Right renal cortex interstitium (tissue), 3 donors: ENCODE measurements at places on chromosomes 6 and 20.

DNA sequence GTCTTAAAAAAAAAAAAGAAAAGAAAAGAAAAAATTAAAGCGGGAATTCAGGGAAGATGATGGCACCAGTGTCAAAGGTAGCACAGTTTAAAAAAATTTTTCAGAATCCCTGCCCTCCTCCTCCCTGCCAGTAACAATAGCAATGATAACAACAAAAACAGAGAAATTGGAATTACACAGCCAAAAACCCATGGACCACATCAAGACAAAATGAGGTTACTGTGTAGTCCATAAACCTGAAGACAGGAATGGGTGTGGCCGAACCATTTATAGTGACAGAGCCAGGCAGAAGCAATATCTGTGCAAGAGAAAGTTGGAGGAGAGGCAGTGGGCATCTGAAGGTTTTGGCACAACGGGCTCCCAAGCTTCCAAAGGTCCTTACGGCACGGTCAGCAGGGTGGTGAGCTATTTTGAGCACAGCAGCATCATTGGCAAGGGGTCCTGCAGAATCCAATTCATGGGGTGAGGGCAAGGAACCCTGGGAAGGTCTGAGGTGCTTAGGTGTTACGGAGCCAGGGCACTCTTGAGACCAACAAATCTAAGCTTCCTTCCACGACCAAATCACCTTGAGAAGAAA is 202.3 kb downstream of the GMPR start:
- no peak for DNase-seq

DNA sequence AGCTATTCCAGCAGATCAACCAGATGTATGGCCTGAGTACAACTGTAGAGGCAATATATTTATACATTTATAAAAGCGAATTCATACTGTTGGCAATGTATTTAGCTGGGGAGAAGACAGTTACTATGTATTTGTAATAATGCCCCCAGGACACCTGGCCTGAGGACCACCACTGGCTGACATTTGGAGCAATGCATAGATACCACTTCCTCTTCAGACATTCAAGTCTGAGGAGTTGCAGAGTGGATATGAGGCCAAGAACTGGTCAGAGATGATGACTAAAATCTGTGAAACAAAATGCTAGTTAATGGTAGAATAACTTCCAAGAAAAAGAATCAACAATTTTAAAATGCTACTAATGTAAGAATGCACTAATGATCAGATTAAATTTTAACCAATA is 462.3 kb downstream of the CDC5L start:
- no peak for DNase-seq

DNA sequence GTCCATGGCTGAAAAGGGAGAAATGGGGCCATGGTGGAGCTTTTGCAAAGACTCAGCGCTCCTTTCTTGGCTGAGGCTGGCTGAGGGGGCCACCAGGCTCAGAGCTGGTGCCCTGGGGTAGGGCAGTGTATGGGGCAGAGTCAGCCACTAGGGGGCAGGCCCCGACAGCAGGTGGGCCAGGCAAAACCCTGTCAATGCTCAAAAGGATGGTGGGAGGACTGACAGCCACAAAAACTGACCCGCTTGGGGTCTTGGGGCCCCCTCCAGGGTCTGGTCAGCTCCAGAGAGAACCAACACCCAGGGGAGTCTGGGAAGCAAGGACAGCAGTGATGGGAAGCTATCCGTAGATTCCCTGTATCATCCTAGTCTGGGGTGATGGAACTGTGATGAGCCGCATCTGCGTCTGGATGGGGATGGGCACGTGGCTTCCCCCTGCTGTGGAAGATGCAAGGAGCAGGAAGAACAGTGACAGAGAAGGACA is 306.9 kb downstream of the DHX35 start:
- DNase-seq = no peak

DNA sequence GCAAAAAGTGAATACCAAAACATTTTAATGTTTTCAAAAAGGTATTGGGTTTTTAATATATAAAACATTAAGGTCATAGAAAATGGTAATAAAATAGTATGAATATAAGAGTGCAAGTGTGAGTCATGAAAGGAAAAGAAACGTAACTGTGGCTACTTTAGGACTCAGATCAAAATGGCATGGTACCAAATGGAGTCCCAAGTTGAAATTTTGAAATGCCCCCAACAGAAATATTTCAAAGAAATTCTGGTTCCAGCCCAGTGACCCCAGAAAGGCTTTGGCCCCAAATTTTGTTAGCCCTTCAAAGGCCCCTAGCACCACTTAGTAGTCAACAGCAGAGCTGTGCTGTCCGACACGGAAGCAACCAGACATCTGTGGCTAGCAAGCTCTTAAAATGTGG is 6.0 kb downstream of the COL12A1 start:
- DNase-seq = no peak

- DNase-seq = no peak
These were observed 220.7 kb upstream of the CITED2 start for GRCh38 chr6:139595183-139595582.

DNA sequence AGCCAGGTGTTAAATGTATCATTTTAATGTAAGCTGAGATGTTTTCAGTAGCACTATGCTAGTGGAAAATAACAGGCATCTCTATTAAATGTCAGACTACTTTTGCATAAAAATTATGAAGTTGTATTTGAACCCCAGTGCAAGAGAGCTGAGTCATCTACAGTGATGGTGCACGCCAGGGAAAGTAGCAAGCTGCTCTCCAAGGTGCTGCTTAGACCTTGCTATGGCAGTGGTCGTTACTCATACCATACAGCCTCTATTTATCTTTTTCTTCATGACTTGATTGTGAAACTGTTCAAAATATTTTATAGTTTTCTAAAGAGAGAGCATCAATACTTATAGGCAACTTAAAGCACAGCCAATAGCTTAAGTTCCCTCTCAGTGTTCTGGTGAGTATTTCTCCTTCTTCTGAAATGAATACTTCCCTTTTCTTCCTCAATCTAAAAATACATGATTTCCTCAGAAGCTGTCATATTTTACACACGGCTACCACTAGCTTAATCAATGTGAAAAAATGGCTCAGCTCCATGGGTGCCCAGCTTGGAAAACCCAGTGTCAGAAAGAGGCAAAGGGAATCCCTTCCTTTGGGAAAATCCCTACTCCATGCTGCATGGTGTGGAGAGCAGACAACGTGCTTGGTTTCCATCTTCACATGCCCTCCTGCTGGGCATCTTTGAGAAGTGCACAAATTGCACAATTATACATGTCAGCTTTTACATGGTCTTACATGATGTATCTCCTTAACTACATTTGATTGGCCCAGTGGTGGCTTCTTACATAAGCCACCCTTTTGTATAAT is 105.6 kb downstream of the ELOVL4 start:
- DNase-seq = no peak

GRCh38 chr6:111768431-111768770 is 104.9 kb downstream of the FYN start:
- no peak for DNase-seq

DNA sequence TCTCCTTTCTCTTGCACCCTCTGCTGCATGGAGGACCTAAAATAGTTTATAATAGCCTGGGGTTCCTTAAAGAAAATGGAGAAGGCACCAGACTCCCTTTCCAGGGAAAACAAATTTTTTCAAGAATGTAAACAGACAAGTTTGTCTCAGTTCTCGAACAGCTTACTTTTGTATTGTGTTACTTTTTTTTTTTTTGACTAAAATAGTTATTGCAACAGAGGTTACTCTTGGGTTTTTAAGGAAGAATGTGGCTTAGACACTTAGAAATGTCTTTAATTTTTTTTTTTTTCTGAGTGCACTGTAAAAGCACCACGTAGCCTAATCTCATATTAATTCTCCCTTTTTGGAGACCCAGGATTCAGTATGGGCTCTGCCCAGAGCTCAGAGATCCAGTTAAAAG is 148.7 kb upstream of the CARMIL1 start:
- no peak for DNase-seq

DNA sequence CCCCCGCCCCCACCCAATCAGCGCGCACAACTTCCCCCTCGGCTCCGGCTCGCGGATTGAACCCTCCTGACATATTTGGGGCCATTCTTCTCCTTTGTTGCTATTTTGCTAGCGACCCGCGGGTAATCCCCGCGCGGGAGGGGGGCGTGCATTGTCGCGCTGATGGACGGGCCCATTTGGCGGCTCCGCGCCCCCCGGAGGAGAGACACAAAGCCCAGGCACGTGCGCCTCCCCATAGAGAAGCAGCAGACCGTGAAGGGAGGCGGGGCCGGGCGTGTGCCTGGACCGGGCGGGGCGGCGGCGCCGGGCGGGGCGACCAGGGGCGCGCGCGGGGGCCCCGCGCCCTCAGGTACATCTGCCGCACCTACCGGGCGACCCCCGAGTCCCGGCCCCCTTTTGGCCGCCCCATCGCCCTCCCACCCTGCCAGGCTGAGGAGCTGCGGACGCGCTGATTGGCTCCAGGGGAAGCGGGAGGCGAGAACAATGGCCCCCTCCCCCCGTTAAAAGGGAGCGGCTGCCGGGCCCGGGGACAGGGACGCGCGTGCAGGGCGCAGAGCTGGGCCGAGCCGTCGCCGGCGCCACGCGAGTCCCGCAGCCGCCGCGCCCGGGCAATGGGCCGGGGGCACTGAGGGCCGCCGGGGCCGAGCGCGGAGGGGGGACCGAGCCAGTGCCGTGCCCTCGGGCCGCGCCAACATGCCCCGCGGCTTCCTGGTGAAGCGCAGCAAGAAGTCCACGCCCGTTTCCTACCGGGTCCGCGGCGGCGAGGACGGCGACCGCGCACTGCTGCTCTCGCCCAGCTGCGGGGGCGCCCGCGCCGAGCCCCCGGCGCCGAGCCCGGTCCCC is at the start of gene INSM1:
Gene INSM1 (plus strand): TSS at position 530 of the 843 bp plus-strand sequence. CDS start 164 bp downstream, at position 694.
- no peak for DNase-seq

DNA sequence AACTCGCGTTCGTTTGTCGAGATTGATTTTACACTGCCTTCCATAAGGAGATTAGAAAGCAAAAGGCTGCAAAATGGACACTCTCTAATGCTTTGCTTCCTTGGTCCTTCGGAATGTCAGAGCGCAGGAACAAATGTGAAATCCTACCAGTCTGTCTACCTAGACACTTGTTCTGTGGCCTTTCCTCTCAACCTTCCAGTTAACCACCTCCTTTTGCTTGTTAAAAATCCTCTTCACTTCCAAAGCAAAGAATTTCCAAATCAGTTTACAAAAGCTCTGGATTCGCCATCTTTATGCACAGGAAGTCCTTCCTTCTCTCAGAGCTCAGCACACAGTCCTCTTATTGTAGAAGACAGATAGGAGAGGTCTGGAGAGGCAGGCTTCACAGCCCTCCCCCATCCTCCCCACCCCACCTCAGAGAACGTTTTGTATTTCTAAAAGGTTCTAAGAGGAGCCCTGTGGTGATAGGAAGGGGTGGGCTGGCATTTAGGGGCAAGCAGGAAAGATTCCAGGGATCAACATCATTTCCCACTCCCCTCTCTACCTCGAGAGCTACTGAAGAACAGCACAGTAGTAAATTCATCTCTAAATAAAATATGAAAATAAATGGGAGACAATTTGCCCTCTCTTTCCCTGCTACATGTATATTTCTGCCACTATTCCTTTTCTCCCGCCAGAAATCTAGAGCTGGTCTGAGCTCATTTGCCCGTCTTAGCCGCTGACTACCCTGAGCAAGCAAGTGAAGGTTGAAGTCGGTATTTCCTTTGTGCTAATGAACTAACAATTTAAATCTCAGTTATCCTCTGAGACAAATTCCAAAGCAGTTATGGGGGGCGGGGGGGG is 18.9 kb downstream of the TFAP2A start:
- DNase-seq = no peak

DNA sequence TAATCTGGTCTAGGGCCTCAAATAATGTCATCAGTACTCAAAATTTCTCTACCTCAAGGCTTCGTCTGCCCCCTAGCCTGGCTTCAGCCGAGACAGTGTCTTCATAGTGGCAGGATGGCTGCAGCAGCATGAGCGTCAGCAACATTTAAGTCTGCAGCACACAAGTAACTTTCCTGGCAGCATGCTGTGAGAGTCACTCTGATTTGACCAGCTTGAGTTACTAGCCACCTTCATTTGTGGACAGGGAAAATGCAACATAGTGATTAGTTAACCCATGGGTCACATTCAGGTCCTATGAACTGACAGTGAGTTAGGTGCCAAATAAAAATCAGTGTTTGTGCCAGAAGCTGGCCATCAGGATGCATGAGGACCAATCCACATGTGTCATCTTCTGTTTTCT is 209.9 kb upstream of the SLC35B3 start:
- no peak for DNase-seq

DNA sequence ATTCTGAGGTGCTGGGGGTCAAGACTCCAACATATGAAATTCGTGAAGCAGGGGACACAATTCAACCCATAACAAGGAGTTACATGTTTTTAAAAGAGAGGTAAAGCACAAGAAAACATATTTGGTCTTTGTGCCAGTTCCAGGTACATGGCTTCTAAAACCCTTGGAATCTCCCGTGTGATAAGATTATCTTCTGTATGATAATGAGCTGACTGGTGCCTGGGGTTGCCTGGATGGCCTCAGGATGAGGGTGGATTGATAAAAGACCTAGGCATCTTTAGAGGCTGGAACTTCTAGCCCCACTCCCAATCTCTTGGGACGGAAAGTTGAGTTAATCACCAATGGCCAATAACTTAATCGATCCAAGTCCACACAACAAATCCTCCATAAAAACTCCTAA is 87.0 kb downstream of the FAM217A start:
- no peak for DNase-seq

- no peak for DNase-seq
These were observed 150.8 kb upstream of the TAB2 start for GRCh38 chr6:149166747-149167146.

GRCh38 chr6:15462717-15463525 is 199.9 kb downstream of the DTNBP1 start:
- no peak for DNase-seq

GRCh38 chr20:42986143-42986773 is 203.4 kb downstream of the PTPRT start:
- no peak for DNase-seq

- no peak for DNase-seq
These were observed 468 bp downstream of the TRDN start for GRCh38 chr6:123636282-123636681.

- DNase-seq = no peak
These were observed 10.9 kb downstream of the CUL9 start for GRCh38 chr6:43192911-43193310.

DNA sequence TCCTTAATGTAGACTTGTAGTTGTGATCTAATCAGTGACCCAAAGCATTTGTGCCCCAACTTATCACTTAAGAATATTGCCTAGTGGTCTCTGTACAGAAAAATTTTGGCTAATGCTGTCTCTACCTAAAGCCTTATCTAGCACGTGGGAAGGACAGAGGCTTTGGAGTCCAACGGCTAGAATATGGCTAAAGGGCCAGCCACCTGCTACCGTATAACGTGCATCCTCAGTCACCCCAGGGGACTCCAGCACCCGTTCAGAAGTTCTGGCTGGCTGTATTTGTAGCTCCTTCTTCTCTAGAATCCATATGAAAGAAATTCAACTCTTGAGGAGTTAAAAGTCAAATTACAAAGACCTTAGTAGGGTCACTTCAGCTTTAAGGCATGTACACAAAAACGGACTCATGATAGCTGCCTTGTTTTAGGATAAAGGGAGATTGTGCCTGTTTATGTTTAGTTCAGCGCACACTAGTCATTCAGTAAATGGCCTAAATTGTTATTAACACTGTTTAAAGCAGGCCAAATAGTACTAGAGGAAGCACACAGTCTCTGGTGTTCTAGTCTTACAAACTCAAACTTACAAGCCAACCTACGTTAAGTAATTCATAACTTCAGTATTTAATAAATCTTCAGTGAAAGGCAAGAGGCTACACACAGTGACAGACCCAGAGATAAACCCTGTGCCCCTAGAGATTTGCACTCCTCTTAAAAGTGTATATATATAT is 407.5 kb upstream of the PLCB4 start:
- DNase-seq = no peak

GRCh38 chr6:128712898-128713297 is 170.0 kb upstream of the LAMA2 start:
- DNase-seq = no peak
